Activated T-cell treated with anti-CD3 and anti-CD28 coated beads for 48 hours (primary cell): ENCODE measurements at places on chromosomes 5 and 9.

DNA sequence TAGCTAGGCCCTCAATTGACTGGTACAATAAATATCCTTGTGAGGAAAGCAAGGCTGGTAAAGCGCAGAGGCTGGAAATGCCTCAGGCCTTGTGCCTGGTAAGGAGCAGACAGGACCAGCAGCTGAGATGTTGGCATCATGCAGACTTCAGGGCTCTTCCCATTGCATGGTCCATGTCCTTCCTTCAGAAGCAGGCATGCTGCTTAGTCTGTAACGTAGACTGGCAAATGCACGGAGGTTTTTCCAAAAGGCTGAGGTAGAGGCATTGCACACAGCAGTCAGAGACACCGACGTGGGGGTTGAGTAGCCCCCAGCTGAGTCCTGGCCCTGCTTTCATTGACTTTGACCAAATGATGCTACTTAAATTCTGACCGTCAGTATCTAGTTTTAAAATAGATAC, 87.1 kb downstream of the ADRB2 start:
- no peak for DNase-seq

DNA sequence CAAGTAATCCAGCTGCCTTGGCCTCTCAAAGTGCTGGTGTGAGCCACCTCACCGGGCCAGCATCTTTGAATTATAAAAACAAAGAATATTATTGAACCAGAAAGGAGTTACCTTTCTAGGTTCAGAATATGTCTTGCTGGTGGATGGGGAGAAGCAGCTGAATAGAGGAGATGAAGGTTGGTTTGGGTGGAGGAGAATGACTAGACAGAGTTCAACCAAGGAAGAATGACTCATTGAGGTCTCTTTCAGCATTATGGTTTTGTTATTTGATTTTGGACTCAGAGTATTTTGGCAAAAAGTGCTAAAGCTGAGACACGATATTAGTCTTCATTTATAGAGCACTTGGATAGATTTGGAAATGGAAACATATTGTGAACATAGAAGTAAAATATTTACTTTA, 75.2 kb upstream of the MPDZ start:
- no peak for DNase-seq

- no peak for DNase-seq
Measured at GRCh38 chr5:83374547-83374946, 97.0 kb upstream of the VCAN start.

- no peak for DNase-seq
Measured at GRCh38 chr5:148033134-148033533, 30.6 kb upstream of the SPINK5 start.

GRCh38 chr5:54212331-54212730, 98.0 kb downstream of the ARL15 start:
- no peak for DNase-seq

DNA sequence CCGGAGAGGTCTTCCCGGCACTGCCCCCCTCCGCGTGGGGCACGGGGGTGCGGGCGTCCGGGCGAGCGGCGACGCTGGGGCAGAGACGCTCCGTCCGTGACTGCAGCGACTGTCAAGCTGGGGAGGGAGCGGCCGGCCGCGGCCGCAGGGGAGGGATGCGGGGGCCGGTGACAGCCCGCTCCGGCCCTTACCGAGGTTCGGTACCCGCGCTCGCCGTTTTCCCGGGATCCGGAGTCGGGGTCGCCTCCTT, 400 bp downstream of the KDM4C start:
- DNase-seq: no peak
